ENCODE measurements at places on chromosomes 4 and X.

DNA sequence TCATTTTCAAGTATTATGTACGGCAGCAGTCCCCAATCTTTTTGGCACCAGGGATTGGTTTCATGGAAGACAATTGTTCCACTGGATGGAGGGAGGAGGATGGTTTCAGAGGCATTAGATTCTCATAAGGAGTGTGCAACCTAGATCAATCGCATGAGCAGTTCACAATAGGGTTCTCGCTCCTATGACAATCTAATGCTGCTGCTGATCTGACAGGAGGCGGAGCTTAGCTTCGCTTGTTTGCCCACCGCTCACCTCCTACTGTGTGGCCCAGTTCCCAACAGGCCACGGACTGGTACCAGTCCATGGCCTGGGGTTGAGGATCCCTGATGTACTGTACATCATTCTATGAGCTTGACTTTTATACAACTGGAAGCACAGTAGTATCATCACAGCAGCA is 48.4 kb downstream of the SMIM20 start:
- no peak for DNase-seq

DNA sequence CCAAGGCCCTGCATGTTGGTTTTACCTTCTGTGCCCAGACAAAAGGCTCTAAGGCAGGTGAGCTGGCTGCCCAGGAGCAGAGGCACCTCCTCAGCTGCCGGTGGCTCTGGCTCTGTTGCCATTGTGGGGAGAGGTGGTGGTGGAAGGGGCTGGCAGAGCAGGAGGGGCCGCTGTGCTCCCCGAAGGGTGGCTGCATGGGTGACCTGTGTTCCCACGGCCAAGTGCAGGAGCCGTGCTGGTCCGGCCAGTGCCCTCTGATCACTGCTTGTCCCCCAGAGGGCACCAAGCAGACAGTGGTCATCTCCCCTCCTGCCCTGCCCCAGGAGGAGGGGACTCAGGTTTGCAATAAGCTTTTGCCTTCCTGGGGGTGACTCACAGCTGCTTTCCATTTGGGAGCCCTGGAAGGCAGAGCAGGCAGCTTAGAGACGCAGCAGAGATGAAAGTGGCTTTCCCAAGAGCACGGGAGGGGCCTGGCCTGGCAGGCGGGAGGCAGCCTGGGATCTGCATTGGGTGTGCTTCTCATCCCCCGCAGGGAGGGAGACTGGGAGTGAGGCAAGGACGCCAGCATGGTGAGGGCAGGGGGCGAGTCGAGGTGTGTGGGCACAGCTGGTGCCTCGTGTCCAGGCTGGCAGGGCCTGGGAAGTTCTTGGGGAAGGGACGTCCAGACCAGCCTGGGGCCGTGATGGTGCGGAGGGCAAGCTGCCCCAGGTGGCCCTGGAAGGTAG is 28.7 kb downstream of the DOK7 start:
- no peak for DNase-seq

GRCh38 chrX:23764188-23764984 is 18.6 kb upstream of the SAT1 start:
- no peak for DNase-seq

- DNase-seq, result no peak
Measured at GRCh38 chr4:159104694-159105414, 2.0 kb downstream of the RAPGEF2 start.

DNA sequence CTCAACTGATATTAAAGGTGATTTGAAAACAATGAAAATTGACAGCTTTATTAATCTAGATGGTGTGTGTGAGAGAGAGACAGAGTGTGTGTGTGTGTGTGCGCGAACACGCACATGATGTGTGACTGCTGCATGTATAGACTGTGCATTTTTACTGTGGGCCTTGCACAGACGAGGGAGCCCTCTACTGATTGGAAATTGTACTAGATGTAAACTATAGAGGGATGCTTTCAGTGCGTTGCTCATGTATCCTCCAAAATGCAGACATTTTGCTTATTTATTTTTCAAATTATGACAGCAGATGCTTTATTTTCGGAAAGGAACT is 168.4 kb upstream of the GK2 start:
- DNase-seq, result no peak

GRCh38 chr4:5755161-5755560 is 44.2 kb downstream of the EVC start:
- DNase-seq, result no peak

DNA sequence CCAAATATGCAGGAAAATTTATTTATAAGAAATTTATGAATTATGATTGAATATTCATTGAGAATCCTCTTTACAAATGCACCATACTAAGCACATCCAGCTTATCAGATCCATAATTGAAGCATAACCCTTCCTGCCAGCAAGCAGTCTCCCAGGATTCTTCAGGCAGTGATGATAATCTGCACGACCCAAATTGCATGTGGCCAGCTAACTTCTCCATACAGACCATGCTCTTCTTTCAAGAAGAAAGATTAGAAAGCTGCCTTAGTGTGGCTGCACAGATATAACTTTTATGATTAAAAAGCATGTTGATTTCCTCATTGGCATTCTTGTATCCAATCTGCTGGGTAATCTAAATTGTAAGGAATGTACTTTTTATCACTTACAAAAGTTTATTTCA is 3.3 kb upstream of the CBR4 start:
- DNase-seq, result no peak

- DNase-seq, result no peak
Measured at GRCh38 chr4:145093638-145094037, 4.4 kb downstream of the ANAPC10 start.

- DNase-seq, result no peak
Measured at GRCh38 chr4:128812442-128813235, 3.1 kb downstream of the JADE1 start.

- DNase-seq, result no peak
Measured at GRCh38 chr4:174045381-174045780, 238.1 kb downstream of the FBXO8 start.

DNA sequence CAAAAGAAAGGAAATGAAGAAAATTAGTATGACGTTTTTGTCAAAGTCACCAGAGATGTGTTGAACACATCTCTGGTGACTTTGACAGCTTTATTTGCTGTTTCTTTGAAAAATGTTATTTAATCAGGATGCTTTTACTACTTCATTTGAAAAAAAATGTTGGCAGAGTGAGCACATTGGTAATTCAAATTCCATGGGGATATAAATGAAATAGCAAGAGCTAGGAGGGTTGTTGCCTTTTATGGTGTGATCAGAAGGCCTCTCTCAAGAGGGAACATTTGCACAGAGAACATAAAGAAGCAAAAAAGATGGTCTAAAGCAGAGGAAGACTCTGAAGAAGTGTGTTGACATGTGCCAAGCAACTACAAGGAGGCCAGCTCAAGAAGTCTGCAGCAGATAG is 46.6 kb upstream of the CXCL8 start:
- DNase-seq, result no peak

GRCh38 chr4:150541681-150542080 is 40.3 kb upstream of the MAB21L2 start:
- no peak for DNase-seq

DNA sequence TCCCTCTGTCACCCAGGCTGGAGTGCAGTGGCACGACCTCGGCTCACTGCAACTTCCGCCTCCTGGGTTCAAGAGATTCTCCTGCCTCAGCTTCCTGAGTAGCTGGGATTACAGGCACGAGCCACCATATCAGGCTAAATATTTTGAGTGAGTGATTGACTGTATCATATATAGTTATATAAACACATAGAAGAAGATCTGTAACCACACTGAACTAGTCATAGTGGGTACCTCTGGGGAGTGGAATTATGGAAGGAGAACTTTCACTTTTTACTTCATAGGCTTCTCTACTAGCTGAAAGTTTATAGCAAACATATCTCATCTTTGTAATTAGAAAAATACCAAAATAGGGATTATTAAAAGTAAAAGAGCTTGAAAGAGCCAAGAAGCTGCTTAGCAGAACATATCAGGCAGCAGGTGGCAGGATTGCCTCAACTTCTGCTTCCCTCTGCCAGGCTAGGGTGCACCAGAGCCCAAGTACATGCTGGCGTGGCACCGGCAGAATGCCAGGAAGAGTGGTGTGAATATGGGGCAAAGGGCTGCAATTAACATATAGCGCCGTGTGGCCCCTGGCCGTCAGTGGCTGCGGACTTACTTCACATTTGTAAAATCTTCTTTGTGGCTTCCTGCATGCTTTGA is 39.5 kb upstream of the CD40LG start:
- DNase-seq, result peak; percentile 21

DNA sequence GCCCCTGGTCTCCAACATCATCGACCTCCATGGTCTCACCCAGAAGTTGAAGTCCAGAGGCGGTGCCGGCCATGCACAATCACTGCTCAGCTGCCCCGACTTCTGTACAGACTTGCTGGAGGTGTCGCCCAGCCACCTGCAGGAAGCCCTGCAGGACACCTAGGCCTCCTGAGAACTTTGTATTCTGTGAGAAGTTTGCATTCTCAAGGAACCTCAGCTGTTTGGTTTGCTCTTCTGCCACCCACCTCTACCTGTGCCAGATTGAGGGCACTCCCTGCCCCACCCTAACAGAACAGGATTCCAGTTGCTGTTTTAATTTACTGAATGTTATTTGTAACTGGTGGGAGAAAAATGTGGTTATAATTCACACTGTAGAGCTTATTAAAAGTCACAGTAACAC is 46.8 kb downstream of the TRIM61 start:
- DNase-seq, result no peak

GRCh38 chrX:46693149-46693548 is 65.8 kb downstream of the SLC9A7 start:
- no peak for DNase-seq

DNA sequence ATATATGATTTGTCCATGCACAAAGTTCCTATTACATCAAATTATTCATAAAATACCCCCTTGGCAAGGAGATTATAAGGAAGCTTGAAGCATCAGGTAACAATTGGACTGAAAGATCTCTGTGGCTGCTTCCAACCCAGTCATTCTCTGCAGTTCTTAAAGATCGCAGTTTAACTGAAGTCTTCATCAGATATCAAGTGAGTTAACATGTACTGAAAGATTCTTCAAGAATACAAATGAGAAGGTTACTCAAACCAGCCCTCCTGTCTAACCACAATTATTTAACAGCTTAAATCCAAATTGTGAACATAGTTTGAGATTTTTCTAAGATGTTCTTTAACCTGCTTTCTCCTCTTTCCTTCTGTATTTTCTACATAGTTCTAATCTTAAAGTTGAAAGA is 56.1 kb downstream of the SLC10A7 start:
- DNase-seq, result no peak

- no peak for DNase-seq
Measured at GRCh38 chrX:110665223-110666002, 130.2 kb downstream of the CHRDL1 start.

DNA sequence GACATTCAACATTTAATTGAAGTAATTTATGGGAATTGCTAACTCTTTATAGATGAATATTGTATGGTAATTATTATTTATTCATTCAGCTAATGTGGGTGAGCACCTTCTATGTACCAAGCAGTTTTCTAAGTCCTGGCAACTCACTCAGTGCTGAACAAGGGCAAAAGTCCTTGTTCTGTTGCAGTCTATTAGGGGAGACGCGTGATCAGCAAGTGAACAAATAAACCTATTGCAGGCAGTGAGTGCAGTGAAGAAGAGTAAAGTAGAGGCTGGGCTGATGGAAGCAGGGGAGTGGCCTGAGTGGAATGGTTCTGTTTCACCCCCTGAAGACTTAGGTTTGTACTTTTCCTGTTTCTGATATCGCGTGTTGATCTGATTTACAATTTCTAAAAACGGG is 214.3 kb downstream of the RAPGEF2 start:
- no peak for DNase-seq

- DNase-seq, result no peak
Measured at GRCh38 chr4:40878548-40879055, 128.8 kb downstream of the NSUN7 start.

DNA sequence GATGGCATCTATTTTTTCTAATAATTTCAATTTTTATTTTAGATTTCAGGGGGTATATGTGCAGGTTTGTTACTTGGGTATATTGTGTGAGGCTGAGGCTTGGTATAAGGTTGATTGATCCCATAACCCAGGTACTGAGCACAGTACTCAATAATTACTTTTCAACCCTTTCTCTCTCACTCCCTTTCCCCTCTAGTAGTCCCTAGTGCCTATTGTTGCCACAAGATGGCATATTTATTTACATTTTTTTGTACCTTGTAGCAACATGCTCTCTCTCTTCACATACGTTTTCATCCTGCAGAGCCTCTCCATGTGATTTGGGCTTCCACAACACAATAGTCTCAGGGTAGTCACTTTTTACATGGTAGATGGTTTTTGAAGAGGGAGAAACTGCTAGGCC is 172.0 kb downstream of the ATOH1 start:
- no peak for DNase-seq

- DNase-seq, result no peak
Measured at GRCh38 chr4:116866106-116866505, 219.3 kb downstream of the TRAM1L1 start.

DNA sequence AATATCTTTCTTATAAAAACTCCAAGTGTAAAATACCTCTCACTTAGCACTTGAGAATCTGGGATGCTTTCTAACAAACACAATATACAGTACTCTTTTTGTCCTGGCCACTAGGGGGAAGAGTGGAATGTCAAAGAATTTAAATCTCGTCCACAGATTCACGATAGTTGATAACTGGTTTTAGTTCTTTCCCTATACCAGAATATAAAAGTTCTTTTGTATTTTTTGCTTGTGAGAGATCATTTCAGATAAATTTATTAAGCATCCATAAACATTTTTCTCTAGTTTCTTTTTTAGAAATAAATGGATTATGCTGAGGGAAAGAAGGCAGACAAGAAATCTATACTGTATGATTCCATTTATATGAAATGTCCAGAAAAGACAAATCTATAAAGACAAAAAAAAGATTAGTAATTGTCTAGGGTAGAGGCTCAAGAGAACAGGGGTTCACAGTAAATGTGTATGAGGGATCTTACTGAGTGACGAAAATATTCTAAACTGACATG is 50.4 kb downstream of the MGARP start:
- DNase-seq, result no peak

GRCh38 chr4:76016393-76016792 is 6.9 kb downstream of the CXCL10 start:
- DNase-seq, result no peak

GRCh38 chr4:45576275-45576674 is 547.6 kb downstream of the GABRG1 start:
- no peak for DNase-seq

- no peak for DNase-seq
Measured at GRCh38 chr4:127604949-127605709, 27.6 kb upstream of the INTU start.

DNA sequence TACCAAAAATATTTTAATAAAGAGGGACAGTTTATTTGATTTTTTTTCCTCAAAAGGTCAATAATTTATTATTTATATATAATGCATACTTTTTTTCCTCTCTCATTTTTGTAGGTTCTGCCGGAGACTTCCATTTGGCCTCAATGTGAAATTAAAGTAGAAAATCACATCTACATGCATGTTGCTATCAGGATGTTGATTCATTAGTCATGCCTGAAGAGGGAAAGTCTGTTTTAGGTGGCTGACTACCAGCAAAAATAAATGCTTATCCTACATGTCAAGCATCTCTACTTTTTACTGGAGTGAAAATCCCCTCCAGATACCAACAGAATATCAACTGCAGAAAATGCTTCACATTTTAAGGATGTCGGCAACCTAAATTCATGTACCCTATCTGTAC is 41.5 kb downstream of the KIAA0232 start:
- DNase-seq, result no peak

- no peak for DNase-seq
Measured at GRCh38 chr4:75822416-75822815, 79.8 kb downstream of the PPEF2 start.

GRCh38 chrX:78024349-78025059 is 55.1 kb upstream of the PGAM4 start:
- DNase-seq, result no peak

- DNase-seq, result no peak
Measured at GRCh38 chrX:1725472-1725871, 110.6 kb downstream of the ASMT start.

GRCh38 chr4:87532109-87532508 is 2.9 kb upstream of the SPARCL1 start:
- no peak for DNase-seq

- no peak for DNase-seq
Measured at GRCh38 chr4:134132086-134132783, 69.4 kb downstream of the PABPC4L start.
